MCF 10A (cell line): ENCODE measurements at places on chromosomes 7 and 10.
A peak's percentile ranks its signal among the peaks of the same experiment; 100 is the strongest.

- no peak overlapping the region for H3K4me3 ChIP-seq
- no peaks in the 10 kb centered on the region for H3K36me3 ChIP-seq
- DNase-seq: no peak
- no peaks in the 10 kb centered on the region for H3K4me1 ChIP-seq
- H3K27ac ChIP-seq: no peak overlapping the region
- H3K27me3 ChIP-seq: peaks cover 9% of the 10 kb centered on the region
Measured at GRCh38 chr7:14858410-14858809, 44.1 kb downstream of the DGKB start.

DNA sequence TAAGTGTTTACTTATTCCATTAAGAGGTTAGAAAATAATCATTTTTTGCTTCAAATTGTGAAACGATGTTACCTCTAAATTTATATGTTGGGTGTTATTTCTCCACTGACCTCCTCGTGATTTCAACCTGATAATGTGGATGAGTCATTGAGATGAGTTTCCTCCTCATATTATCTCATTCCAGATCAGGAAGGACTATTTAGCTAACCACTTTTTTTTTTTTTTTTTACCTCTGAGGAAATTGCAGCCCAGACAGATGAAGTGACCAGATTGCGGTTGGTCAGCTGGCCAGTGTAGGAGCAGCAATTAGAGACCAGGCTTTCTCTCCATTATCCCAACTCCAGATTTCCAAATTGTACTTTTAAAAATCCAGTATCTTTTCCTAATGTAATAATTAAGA is 248.7 kb downstream of the FZD1 start:
- H3K4me1 ChIP-seq: no peaks in the 10 kb centered on the region
- H3K36me3 ChIP-seq: no peaks in the 10 kb centered on the region
- H3K27me3 ChIP-seq: peaks cover 8% of the 10 kb centered on the region
- no peak overlapping the region for H3K27ac ChIP-seq
- DNase-seq: no peak
- no peak overlapping the region for H3K4me3 ChIP-seq

DNA sequence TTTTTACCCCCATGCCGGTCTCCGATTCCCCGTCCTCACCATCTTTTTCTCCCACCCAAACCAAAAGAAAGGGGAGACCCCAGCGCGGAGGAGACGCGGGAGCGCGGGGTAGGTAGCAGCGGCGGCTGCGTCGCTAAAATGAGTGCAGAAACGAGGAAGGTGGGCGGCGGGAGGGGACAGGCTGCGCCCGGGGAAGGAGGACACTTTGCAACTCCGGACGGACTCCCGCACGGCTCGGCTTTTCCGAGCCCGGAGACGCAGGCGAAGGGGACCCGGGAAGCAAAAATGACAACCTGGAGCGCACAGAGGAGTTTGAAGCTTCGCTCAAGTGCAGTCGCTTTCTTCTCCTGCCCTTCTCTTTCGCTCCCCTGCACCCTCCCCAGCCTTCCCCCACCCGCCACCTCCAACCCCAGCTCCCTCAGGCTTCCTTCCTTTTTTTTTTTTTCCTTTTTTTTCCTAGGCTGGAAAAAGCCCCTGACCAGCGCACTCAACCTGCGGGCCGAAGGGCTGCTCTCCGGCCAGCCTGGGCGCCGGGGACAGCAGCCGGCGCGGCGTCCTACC is 453 bp downstream of the SFMBT2 start:
- peaks cover 5% of the 10 kb centered on the region for H3K36me3 ChIP-seq
- H3K4me3 ChIP-seq: peak overlapping the region; percentile 86
- no peaks in the 10 kb centered on the region for H3K27me3 ChIP-seq

DNA sequence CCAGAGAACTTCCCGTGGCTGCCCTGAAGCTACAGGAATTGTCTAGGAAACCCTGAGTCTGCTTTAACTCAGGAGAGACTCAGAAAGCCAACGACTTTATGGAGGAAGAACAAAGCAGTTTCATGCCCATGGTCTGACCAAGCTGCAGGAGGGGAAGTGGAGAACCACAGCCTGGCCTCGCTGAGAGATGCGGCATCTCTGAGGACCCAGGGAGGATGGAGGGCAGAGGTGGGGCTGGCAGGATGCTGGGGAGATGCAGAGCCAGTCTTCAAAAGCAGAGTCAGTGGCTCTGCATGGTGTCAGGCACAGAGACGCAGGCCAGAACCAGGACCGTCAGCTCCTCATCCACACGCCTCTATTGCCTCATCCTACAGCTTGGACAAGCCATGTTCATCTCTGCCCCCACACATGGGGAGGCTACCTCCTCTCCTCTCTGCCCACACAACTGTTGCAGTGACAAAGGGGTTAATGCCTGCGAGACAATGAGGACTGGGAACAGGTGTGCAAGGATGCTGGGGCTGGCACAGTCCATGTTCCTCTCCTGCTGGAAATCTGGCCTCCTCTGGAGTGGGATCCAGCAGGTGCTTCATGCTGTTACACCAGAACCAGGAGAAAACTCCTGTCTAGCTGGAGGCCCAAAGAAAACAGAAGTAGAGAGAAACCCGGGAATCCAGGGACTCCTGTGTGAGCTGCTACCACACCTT is 267.0 kb downstream of the PLXNA4 start:
- H3K4me3 ChIP-seq: no peak overlapping the region
- no peaks in the 10 kb centered on the region for H3K36me3 ChIP-seq
- no peak overlapping the region for H3K27ac ChIP-seq
- H3K27me3 ChIP-seq: peaks cover 15% of the 10 kb centered on the region
- H3K4me1 ChIP-seq: no peaks in the 10 kb centered on the region
- no peak for DNase-seq

DNA sequence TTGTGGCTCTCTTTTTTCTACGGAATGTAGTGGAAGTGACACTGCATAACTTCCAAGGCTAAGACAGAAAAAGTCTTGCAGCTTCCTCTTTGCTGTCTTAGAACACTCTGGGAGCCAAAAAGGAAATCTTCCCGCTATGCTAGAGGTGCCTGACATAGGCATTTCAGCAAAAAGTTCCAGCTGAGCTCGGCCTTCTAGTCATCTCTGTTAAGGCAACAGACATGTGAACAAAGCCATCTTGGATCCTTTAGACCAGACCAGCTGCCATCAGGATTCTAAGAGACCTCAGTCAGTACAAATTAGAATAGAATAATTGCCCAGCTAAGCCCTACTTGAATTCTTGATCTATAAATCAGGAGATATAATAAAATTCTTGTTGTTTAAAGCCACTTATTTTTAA is 16.3 kb upstream of the COL1A2 start:
- no peaks in the 10 kb centered on the region for H3K36me3 ChIP-seq
- peaks cover 13% of the 10 kb centered on the region for H3K4me1 ChIP-seq
- no peaks in the 10 kb centered on the region for H3K27me3 ChIP-seq
- H3K27ac ChIP-seq: no peak overlapping the region
- H3K4me3 ChIP-seq: no peak overlapping the region

DNA sequence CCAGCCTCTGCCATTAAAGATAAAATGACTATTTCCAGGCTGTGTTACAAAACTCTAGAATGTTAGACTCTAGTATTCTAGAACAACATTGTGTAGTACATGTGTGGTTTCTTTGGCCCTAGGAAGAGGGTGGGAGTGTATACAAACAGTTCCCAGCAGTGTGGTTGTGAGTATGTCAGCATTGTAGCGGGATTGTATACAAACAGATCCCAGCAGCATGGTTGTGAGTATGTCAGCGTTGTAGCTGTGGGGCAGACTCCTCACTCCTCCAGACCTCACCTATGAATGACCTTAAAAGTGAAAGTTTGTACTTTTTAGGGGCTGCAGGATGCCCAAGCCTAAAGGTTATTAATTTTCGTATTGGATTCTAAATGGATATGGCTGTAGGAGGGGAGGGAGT is 6.9 kb upstream of the ACSL5 start:
- no peak overlapping the region for H3K27ac ChIP-seq
- H3K27me3 ChIP-seq: no peaks in the 10 kb centered on the region
- DNase-seq: no peak

DNA sequence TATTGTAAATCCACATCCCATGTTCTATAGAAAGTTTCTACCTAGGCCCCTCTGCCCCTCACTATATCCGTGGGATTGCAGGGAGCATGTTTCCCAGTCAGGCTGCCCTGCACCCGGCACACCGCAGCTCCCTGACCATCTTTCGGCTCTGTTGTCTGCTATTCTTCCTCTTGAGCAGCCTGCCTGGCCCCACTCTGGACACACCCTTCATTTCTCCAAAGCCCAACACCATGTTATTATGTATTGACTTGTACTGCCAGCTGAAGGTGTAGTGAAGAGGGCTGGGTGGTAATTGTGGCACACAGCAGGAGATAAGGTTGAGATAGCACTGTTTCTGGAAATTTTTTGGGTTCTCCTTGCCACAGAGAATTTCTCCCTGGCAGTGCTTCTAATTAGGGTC is 9.8 kb downstream of the LRMDA start:
- no peaks in the 10 kb centered on the region for H3K27me3 ChIP-seq
- no peak overlapping the region for H3K4me3 ChIP-seq
- H3K27ac ChIP-seq: no peak overlapping the region
- DNase-seq: no peak
- no peaks in the 10 kb centered on the region for H3K4me1 ChIP-seq
- H3K36me3 ChIP-seq: no peaks in the 10 kb centered on the region

DNA sequence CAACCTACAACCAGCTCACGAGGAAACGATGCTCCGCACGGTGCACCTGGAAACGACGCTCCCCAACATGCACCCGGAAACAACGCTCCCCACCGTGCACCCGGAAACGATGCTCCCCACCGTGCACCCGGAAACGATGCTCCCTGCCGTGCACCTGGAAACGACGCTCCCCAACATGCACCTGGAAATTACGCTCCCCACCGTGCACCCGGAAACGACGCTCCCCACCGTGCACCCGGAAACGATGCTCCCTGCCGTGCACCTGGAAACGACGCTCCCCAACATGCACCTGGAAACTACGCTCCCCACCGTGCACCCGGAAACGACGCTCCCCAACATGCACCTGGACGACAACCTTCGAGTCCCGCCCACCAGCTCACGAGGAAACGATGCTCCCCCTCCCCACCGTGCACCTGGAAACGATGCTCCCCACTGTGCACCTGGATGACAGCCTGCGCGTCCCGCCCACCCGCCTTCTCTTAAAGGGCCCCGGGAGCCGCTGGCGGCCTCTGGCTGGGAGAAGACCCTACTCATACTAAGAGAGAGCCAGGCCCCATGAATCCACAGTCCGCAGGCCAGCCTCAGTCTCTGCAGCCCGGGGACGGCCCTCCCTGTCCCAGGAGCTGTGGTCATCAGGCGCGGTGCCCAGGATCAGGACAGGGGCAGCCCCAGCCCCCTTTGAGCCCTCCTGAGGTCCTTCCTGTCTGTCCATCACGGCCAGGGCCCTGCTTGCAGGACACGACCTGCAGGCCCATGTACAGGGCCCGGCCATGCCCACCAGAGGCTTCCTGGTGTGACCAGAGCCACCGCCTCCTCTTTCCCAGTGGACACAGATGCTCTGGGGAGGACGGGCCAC is 98.3 kb downstream of the PDGFA start:
- H3K27me3 ChIP-seq: peaks cover 12% of the 10 kb centered on the region
- no peaks in the 10 kb centered on the region for H3K4me1 ChIP-seq
- H3K36me3 ChIP-seq: peaks cover 6% of the 10 kb centered on the region
- no peak for DNase-seq
- H3K4me3 ChIP-seq: no peak overlapping the region

DNA sequence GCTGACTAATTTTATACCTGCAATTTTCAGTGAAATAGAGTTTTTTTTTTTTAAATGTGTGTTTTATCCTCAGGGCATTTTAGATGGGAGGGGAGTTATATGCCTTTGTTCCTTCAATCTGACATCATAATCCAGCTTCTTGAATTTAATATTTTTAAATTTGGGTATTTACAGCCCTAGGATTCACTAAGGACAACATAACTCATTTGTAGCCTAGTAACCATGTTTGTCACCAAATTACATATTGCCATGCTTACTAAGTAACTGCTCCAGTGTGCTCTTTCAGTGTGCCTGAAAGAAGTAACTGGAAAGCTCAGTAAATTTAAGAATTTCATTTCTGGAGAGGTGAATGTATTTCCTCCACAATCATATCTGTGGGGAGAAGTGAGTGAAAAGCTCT is 56.8 kb upstream of the DGKB start:
- H3K27ac ChIP-seq: no peak overlapping the region
- no peaks in the 10 kb centered on the region for H3K36me3 ChIP-seq
- no peaks in the 10 kb centered on the region for H3K4me1 ChIP-seq
- H3K27me3 ChIP-seq: peaks cover 86% of the 10 kb centered on the region
- no peak overlapping the region for H3K4me3 ChIP-seq

DNA sequence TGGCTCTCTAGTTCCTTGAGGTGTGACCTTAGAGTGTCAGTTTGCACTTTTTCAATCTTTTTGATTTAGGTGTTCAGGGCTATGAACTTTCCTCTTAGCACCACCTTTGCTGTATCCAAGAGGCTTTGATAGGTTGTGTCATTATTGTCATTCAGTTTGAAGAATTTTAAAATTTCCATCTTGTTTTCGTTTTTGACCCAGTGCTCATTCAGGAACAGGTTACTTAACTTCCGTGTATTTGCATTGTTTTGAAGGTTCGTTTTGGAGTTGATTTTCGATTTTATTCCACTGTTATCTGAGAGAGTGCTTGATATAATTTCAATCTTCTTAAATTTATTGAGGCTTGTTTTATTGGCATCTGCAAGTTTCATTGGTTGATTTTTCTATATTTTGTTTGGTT is 37.3 kb downstream of the FANK1 start:
- peaks cover 4% of the 10 kb centered on the region for H3K4me1 ChIP-seq
- no peaks in the 10 kb centered on the region for H3K36me3 ChIP-seq
- H3K27me3 ChIP-seq: no peaks in the 10 kb centered on the region
- no peak overlapping the region for H3K27ac ChIP-seq
- H3K4me3 ChIP-seq: no peak overlapping the region

DNA sequence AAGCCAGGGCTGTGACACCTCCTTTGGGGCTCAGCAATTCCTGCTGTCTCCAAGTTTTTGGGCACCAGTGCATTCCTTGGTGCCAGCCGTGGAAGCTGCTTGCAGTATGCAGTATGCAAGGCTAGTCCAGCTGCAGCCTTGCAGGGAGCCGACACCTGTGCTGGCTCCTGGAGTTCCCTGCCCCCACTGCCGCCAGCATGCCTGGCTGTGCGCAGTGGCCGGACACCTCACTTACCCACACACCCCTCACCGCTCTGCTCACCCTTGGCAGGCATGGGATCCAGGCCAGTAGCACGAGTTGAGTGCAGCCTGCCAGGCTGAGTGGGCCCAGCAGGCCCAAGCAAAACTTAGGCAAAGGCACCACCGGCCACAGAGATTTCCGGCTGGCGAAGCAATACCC is 77.4 kb downstream of the SAMD9 start:
- no peak overlapping the region for H3K27ac ChIP-seq
- no peak for DNase-seq
- H3K4me3 ChIP-seq: no peak overlapping the region
- no peaks in the 10 kb centered on the region for H3K27me3 ChIP-seq
- peaks cover 13% of the 10 kb centered on the region for H3K4me1 ChIP-seq

- no peaks in the 10 kb centered on the region for H3K36me3 ChIP-seq
- H3K4me3 ChIP-seq: no peak overlapping the region
- H3K4me1 ChIP-seq: no peaks in the 10 kb centered on the region
- H3K27me3 ChIP-seq: no peaks in the 10 kb centered on the region
- DNase-seq: peak; percentile 22
- no peak overlapping the region for H3K27ac ChIP-seq
Measured at GRCh38 chr7:126689037-126689436, 563.7 kb downstream of the GRM8 start.
